ENCODE measurements at places on chromosomes 5 and 9.

- no peak overlapping the region for H3K4me3 ChIP-seq
- H3K36me3 ChIP-seq, result no peaks in the 10 kb centered on the region
- DNase-seq, result no peak
- no peaks in the 10 kb centered on the region for H3K27me3 ChIP-seq
- no peak overlapping the region for H3K27ac ChIP-seq
These were observed 86.2 kb downstream of the GCNT1 start for GRCh38 chr9:76545191-76545590.

DNA sequence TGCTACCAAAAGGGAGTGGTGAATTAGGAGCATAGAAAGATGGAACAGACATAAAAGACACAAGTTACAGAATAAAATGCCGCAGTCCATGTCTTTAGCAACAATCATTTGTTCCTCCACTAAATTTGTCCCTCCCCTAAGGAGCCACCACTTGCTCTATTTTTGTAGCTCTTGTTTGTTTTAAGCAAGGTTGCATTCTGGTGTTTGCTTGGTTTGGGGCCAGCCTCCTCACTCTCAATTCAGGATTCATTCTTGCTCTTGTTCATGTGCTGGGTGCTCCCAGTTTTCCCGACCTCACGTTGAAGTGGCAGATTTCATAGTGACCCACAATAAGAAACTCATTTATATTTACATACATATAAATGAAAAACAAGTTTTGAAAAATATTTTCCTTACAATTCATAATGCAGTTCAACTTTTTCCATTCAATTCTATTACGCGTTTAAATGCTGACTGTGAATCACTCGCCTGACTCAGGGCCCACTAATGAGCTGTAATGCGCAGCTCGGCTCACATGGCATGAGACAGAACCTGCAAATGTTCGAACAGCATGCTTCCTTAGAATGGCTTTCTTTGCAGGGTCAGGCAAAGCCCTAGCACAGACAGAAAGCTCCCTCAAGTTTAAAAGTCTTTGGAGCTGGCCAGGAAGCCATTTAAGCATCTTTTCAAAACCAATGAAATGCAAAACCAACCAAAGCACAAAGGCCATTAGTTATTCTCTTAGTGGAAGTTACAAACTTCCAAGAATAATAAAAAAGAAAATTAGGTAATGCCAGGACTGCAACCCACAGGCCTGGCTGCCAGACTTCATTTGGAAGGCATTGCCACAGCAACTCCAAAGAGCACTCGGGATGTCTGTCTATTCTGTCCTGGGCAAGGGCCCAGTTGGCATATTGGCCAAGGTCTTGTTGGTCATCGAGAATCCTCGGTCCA is 41.7 kb downstream of the RETREG1 start:
- no peaks in the 10 kb centered on the region for H3K27me3 ChIP-seq
- H3K4me3 ChIP-seq, result peak overlapping the region; percentile 37
- H3K36me3 ChIP-seq, result no peaks in the 10 kb centered on the region
- peaks cover 31% of the 10 kb centered on the region for H3K4me1 ChIP-seq

DNA sequence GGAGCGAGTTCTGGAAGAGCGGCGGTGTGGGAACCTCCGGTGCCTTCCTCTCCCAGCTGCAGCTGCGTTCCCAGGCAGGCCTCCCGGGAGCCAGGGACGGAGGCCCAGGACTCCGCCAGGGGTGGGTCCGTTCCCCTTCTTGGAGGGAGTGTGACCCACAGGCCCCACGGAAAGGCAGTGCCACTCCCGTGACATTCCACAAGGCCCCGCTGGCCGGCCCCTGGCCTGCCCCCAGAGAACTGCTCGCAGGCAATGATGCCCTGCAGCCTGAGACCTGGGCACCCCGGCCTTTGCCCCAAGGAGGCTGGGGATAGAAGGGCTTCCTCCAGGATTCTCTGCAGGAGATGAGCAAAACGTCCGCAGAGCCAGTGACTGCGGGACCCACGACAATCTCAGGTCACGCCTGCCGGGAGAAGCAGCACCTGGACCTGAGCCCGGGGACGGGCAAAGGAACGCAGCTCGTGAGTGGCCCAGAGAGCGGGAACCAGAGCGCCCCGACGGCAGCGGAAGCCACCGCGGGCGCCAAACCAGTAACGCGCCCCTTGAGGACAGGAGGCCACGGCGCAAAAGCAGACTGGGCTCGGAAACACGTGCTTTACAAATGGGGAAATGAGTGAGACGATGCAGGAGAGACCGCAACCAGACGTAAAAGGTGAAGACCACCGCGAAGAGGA is 9.3 kb downstream of the OBP2B start:
- peaks cover 42% of the 10 kb centered on the region for H3K27me3 ChIP-seq
- H3K36me3 ChIP-seq, result no peaks in the 10 kb centered on the region
- no peak overlapping the region for H3K27ac ChIP-seq
- DNase-seq, result no peak

DNA sequence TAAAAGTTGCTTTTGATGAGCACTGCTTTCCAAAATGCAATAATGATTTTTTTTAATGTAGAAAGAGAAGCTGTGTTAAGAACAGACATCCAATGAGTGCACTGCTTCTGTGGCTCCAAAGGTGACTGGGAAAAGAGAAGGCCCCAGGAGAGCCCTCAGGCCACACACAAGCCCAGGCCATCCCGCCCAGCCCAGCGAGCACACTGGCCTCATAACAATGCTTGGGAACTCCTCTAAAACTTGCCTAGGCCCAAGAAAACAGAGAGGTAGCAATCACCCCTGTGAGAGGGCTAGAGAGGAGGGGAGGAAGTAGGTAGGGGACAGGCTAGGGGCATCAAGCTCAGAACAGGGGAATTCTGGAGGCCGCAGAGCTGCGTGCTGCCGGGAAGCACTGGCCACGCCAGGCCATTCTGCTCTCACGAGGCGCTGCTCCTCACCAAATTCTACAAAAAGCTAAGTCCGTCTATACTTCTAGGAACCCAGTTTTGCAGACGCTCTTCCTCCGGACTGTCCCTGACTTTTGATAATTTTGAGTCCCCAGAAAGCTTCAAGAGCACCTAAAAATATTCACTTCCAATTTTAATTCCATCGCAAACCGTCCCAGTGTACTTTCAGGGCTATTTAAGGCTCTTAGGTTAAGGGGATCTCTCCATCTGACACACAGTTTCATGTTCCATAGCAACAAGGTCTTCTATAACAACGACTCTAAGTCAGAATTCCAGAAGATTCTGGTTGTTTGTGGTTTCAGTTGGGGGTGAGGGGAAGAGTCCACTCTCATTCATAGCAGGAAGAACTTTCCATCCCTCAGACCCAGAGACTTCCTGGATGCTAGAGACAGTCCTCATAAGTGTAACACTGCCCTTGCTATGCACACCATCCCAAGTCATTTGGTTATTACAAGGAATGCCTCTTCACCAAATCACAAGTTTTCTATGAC is 51.0 kb downstream of the HABP4 start:
- H3K4me1 ChIP-seq, result peaks cover 26% of the 10 kb centered on the region
- H3K4me3 ChIP-seq, result no peak overlapping the region
- H3K27me3 ChIP-seq, result no peaks in the 10 kb centered on the region
- H3K27ac ChIP-seq, result peak overlapping the region; percentile 61
- no peaks in the 10 kb centered on the region for H3K36me3 ChIP-seq

Measured in GM23248 (cell line).